Activated CD4-positive, alpha-beta T cell treated with anti-CD3 and anti-CD28 coated beads, Interleukin-2, amount 50 U/mL, for 16 hours (primary cell): ENCODE measurements at places on chromosomes 11 and 22.

GRCh38 chr11:2138431-2139122 is 612 bp downstream of the IGF2 start:
- no peak for DNase-seq

GRCh38 chr11:13003736-13004493 is 5.2 kb upstream of the RASSF10 start:
- no peak for DNase-seq

DNA sequence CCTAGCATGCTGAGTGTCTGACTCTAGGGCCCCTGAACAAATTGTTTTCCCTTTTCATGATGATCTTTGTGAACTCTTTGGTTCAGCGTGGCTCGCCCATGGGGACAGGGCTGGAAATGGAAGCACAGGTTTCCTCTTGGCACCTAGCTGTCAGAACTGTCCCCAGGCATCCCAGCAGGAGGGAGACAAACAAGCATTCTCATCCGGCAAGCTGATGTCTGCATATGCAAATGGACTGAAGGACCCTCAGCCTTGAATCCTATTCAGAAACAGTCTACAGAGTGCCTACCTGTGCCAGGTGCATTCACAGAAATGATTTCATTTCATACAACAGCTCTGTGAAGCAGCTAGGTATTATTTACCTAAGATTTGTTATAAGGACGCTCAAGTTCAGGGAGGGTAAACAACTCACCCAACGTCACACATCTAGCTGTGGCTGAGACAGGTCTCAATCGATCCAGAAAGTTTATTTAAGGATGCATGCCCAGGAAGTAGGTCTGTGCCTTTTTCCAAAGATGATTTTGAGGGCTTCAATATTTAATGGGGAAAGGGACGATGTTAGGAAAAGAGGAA is 176.4 kb downstream of the KIRREL3 start:
- DNase-seq, result no peak

DNA sequence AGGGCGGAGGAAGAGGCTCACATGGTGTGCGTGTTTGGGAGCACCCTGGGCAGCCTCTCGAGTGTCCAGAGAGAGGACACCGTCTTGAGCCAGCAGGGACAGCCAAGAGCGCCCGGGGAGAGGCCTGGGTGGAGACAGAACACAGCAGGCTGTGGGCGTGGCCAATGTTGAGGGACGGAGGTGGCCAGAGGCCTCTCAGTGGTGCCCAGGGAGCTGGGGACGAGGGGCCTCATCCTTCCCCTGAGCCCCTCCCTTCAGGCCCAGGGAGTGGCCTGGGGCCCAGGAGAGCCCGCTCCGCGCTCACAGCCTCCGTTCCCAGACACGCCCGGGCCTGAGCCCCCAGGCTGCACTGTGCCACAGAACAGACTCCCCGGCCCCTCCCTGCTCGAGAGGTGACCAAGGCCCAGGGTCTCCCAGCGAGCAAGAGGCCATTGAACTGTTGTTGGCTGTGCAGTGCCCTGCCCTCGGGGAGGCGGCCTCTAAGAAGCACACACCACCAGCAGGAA is 48.4 kb downstream of the CDKN1C start:
- DNase-seq, result no peak

- DNase-seq, result no peak
Observed at GRCh38 chr22:23179381-23180299, 669 bp upstream of the BCR start.

DNA sequence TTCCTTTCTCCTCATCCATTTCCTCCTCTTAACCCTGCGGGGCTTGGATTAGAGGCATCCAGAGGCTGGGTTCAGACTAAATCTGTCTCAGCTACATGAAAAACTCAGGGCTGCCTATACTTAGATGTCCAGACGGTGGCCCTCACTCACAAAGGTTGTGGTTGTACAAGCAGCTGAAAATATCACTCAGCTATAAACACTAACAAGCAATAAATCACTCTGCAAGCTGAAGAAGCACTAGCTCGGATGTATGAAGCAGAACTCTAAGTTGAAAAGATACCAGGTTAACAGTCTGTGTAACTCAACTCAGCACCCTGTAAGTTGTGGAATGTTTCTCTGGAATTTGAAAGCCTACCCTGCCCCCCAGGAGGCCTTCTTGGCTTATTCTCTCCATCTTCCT is 82.9 kb downstream of the EXT2 start:
- DNase-seq, result no peak

DNA sequence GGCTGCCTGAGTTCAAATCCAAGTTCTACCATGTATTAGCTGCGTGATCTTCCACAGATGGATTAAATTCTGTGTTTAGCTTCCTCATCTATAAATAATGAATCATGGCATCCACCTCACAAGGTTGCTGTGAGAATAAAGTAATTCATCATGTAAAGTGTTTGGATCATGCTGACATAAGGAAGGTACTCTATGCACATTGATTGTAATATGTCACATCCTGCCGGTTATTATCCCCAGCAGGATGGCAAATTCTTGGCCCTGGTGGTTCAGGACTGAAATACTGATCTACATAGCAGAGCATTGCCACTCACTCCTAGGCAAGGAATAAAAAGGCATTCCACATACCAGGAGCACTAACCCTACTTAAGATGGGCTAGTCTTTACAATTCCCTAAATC is 40.8 kb downstream of the LGR4 start:
- DNase-seq, result no peak

DNA sequence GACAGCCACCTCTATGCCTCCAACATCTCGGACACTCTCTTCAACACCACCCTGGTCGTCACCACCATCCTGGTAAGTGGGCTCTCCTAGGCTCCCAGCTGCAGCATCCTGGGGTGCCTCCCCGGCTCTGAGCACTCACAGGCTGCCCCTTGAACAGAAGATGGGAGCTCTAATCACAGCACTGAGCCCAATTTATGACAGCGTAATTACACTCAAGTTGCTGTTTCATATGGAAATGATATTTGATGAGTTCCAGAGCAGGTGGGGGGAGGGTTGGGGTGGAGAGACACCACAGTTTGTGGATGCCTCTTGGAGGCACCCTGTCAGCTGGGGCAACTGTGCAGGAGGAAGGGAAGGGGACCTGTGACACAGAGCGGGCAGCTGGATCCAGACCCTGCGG is 125.3 kb upstream of the TBCEL start:
- no peak for DNase-seq

- no peak for DNase-seq
Observed at GRCh38 chr22:29004647-29005371, 56.8 kb downstream of the C22orf31 start.
